Panc1 (cell line): ENCODE measurements at places on chromosomes 3 and 15. TPM values are rescaled to one million over a fixed set of nuclear protein-coding genes. Genes with fewer than 3 reads are reported as not detected.

B3GNT5 gene
- 22.8 TPM for total RNA-seq

SLC2A2 gene
- total RNA-seq = 0.13 TPM

CKMT1B gene
- total RNA-seq = 2.4 TPM

DNAJC19 gene
- 56.8 TPM for total RNA-seq

ADAMTS7 gene
- total RNA-seq = 1.0 TPM

IL17RE gene
- total RNA-seq = 1.1 TPM

OCA2 gene
- total RNA-seq = 0.13 TPM

ABHD17C gene
- total RNA-seq = 16.3 TPM

PPP4R2 gene
- total RNA-seq = 59.8 TPM

VPS33B gene
- 16.3 TPM for total RNA-seq

A4GNT gene
- total RNA-seq = not detected

NR1I2 gene
- not detected for total RNA-seq

ARL14 gene
- 2.5 TPM for total RNA-seq

ZPLD1 gene
- not detected for total RNA-seq

DNASE1L3 gene
- total RNA-seq = not detected

ITPKA gene
- 6.3 TPM for total RNA-seq

LYZL4 gene
- not detected for total RNA-seq

SLC26A6 gene
- total RNA-seq = 36.3 TPM
